ENCODE measurements at places on chromosomes 3 and 15.

DNA sequence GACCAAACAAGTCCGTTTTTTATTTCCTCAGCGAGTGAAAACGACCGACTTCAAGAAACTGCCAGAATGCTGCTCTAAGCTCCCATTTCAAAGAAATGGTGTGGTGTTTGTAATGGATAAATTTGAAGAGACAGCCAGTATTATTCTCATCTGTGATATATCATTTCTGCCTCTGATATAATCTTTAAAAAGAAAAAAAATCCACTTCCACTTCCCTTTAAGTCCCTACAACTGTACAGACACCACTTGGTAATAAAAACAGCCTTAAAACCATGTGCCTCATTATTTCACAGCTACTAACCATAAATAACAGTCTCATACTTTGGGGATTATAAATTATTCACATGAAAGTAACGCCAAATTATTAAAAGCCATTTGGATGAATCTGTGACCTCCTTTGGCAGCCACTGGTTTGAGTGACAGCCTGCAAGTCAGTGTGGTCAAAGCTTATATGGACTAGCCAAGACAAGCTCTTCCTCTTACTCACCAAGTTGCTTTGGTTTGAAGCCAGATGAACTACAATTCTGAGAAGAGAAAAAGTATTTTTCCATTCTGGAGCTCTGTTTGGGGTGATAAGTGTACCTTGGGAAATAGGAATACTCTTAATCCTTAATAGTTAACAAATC, 168.0 kb downstream of the SHOX2 start:
- no peak for DNase-seq

GRCh38 chr3:181253796-181254195, 264.3 kb upstream of the DNAJC19 start:
- DNase-seq: no peak

DNA sequence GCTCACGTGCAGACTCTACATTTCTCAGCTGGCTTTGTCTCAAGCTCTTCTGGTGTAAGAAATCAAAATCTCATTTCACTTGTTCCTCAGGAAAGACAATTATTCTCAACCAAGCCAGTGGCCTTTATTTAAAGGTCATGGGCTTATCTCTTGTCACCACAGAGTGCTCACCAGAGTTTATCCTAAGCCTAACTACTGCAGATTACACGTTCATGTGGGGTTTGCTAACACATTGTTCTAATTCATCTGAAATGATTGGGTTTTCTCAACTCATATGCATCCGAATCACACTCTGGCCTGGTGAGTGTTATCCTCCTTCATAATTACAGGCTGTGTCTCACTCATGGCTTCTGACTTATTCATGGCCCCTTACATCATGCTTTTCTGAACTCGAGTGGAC, 83.3 kb upstream of the TSC22D2 start:
- DNase-seq: no peak

- no peak for DNase-seq
Observed at GRCh38 chr3:42164656-42165055, 73.5 kb downstream of the TRAK1 start.

GRCh38 chr3:197135212-197135611, 105.6 kb upstream of the MELTF start:
- DNase-seq: peak; percentile 4

DNA sequence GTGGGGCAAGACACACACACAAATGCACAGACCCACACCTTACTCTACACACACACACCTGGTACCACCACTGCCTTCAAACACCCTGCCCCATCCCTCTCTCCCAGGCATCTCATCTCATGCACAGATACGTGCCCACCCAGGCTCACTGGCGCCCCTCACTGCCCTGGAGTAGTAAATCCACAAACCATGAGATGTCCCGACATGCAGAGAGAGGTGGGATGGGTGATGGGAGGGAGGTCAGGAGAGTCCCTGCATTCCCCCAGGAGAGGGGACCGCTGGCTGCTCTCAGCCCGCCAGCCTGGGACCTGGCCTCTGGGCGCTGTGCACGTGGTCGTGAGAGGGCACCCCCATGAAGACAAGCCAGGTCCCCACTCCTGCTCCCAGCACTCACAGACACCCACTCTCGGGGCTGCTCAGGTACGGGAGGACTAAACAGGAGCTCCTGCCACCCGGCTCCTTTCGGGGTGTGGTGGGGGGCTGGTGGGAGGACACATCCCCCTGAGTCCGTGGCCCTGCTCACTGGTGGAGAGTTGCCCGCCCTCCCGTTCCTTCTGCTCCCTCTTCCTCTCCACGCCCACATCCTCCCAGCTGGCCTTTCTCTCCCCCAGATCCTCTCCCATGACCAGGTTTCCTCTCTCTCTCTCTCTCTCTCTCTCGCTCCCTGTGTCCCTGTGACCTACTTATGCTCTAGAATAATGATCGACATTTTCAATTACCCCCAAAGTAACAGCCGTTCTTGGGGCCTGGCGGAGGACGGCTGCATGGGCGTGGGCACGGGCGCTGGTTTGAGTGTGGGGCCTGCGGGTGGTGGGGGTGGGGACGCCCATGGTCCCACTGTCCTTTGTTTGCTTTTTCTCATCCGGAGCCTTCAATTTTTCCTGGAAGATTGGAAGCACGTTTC, 18.9 kb upstream of the CSPG4 start:
- DNase-seq: no peak

GRCh38 chr15:39784125-39784524, 1.5 kb upstream of the FSIP1 start:
- DNase-seq: no peak

GRCh38 chr3:108441071-108441507, 69.3 kb downstream of the MYH15 start:
- DNase-seq: no peak

DNA sequence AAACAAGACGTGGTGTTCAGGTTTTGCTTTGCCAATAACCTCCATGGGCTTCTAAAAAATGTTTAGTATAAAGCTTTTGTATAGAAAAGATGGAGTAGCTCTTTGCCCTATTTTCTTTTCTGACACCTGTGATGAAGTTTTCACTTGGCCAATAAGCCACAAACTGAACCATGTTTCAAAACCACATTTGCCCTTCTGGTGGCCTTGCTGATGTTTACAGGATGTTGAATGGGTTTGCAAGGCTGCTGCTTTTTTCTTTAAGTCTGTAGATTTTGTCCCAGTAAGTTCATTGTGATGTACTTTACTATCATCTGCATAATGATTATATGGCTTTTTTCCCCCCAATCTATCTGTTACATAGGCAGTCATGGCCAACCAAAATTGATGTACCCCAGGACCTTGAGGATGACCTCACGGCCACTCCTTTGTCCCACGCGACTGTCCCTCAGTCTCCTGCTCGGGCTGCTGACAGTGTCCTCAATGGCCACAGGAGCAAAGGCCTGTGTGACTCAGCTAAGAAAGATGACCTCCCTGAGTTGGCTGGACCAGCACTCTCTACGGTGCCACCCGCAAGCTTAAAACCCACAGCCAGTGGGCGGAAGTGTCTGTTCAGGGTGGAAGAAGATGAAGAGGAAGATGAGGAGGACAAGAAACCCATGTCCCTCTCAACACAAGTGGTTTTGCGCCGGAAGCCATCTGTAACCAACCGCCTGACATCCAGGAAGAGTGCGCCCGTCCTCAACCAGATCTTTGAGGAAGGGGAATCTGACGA, 60.8 kb downstream of the SNRK start:
- DNase-seq: peak; percentile 42
